ENCODE measurements at places on chromosomes 4 and X. TPM values are rescaled to one million over a fixed set of nuclear protein-coding genes. Genes with fewer than 3 reads are reported as not detected.

CSAG2 gene
- not detected for total RNA-seq

ADH1A gene
- total RNA-seq: not detected

S100G gene
- total RNA-seq: not detected

TMSB15C gene
- total RNA-seq: 0.56 TPM

HS3ST1 gene
- 8.9 TPM for total RNA-seq

MAGEA1 gene
- 7.1 TPM for total RNA-seq

SRPX2 gene
- total RNA-seq: 16.0 TPM

Measured in A375 (cell line).